CD4-positive, CD25-positive, alpha-beta regulatory T cell (primary cell): ENCODE measurements at places on chromosomes 5 and 9. TPM values are rescaled to one million over a fixed set of nuclear protein-coding genes. Genes with fewer than 3 reads are reported as not detected.

The NPR2 gene
- 1.9 TPM for polyA plus RNA-seq

- H3K27me3 ChIP-seq = no peaks in the 10 kb centered on the region
- no peak for DNase-seq
- peaks cover 4% of the 10 kb centered on the region for H3K4me1 ChIP-seq
- H3K36me3 ChIP-seq = no peaks in the 10 kb centered on the region
- H3K27ac ChIP-seq = no peak overlapping the region
Observed at GRCh38 chr9:95125652-95126051, 191.9 kb downstream of the FANCC start.

GRCh38 chr9:104858846-104859245 is 69.1 kb downstream of the ABCA1 start:
- no peak overlapping the region for H3K27ac ChIP-seq
- no peaks in the 10 kb centered on the region for H3K4me1 ChIP-seq
- H3K36me3 ChIP-seq = no peaks in the 10 kb centered on the region
- no peak for DNase-seq
- H3K27me3 ChIP-seq = no peaks in the 10 kb centered on the region

DNA sequence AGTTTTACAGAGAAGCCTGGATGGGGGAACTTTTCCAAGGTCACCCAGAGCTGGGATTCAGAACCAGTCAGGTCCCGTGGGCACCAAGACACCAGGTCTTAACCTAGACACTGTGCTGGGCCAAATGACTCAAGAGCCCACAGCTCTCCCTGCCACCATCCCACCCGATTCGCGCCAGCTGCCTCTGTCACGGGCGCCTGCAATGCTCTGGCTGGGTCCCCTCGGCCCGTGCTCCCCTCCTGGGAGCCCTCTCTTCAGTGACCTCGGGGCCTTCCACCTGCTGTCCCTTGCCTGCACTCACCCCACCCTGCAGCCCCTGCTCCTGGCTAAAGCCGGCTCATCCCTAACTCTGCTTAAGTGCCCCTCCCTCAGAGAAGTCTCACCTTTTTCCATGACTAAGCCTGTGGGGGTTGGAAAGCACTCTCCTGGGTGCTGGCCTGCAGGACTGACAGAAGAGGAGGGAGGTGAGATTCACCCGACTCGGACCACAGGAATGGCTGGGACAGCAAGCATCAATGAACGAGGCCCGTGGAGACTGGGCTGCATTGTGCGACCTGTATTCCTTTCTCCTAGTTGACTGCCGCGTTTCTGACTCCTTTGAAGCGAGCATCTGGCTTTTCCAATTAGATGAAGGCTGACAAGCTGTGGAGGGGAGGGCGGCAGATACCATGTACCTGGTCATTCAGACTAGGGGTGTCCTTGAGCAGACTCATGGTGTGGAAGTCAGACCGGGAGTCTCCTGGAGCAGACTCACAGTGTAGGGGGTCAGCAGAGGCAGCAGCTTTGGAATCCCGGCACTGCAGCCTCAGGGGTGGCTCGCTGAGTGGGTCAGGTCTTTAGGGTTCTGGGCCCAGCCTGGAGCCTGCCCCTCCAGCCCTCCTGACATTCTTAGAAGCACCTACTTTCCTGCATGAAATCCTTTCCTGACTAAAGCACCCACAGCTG is 5.8 kb upstream of the IL4 start:
- H3K27me3 ChIP-seq = no peaks in the 10 kb centered on the region
- H3K4me3 ChIP-seq = no peak overlapping the region
- DNase-seq = no peak
- H3K27ac ChIP-seq = no peak overlapping the region
- H3K36me3 ChIP-seq = no peaks in the 10 kb centered on the region

GRCh38 chr5:180117000-180117725 is 45.6 kb upstream of the RNF130 start:
- H3K27ac ChIP-seq = no peak overlapping the region
- H3K27me3 ChIP-seq = no peaks in the 10 kb centered on the region
- DNase-seq = no peak
- H3K36me3 ChIP-seq = no peaks in the 10 kb centered on the region
- H3K4me1 ChIP-seq = no peaks in the 10 kb centered on the region

DNA sequence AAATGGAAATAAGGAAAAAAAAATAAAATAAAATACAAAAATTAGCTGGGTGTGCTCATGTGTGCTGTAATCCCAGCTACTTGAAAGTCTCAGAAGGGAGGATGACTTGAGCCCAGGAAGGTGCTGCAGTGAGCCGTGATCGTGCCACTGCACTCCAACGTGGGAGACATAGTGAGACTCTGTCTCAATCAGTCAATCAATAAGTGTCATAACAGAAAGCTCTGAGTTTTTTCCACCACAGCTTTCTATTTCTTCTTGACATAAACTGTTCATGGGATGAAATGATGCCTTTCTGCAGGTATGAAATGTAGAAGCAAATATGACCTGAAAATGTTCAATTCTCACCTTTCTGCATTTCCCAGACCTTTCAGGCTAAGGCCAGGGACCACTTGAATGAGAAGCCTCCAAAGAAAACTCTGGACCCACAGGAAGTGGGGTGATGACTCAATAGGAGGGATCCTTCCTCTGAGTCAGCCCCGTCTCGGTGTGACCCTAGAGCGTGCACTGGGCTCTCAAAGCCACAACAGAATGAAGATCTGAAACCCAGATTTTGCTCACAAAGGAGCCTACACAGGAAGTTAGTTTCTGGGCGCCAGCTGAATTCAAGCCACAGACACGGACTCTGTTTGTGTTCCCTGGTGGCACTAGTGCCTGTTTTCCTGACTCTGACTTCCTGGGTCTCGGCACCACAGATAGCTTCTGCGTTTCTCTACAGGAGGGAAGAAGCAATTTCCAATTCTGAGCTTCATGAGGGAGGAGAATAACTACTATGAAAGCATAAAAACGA is 62.0 kb downstream of the ANKH start:
- H3K27me3 ChIP-seq = no peaks in the 10 kb centered on the region
- H3K36me3 ChIP-seq = peaks cover 6% of the 10 kb centered on the region
- DNase-seq = peak; percentile 67
- H3K27ac ChIP-seq = peak overlapping the region; percentile 72
- peak overlapping the region; percentile 76 for H3K4me3 ChIP-seq

The DDX4 gene
- polyA plus RNA-seq = not detected

- H3K27ac ChIP-seq = no peak overlapping the region
- H3K4me1 ChIP-seq = no peaks in the 10 kb centered on the region
- no peaks in the 10 kb centered on the region for H3K36me3 ChIP-seq
- H3K4me3 ChIP-seq = no peak overlapping the region
- no peaks in the 10 kb centered on the region for H3K27me3 ChIP-seq
- no peak for DNase-seq
Observed at GRCh38 chr5:21125238-21125983, 1137.4 kb upstream of the CDH18 start.

GRCh38 chr9:129185991-129186390 is 7.9 kb upstream of the IER5L start:
- no peak overlapping the region for H3K27ac ChIP-seq
- no peaks in the 10 kb centered on the region for H3K4me1 ChIP-seq
- H3K36me3 ChIP-seq = no peaks in the 10 kb centered on the region
- H3K27me3 ChIP-seq = no peaks in the 10 kb centered on the region
- no peak overlapping the region for H3K4me3 ChIP-seq
- no peak for DNase-seq

The DMRT3 gene
- not detected for polyA plus RNA-seq

The RAD1 gene
- 19.8 TPM for polyA plus RNA-seq

DNA sequence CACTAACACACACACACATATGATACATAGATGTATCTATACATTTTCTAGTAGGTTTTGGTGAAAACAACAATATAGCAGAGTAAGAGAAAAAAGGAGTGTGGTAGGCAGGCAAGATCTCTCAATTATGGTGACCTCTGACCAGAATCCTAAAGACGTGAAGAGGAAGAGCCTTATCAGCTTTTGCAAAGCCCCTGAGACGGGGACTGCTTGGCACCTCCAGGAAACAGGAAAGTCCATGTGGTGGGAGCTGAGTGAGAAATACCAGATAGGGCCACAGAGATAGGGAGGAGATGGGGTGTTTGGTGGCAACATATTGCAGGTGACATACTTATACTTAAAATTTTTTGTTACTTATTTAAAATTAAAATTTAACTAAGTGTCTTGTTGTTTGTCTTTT is 39.9 kb upstream of the CTXN3 start:
- H3K27me3 ChIP-seq = no peaks in the 10 kb centered on the region
- H3K27ac ChIP-seq = no peak overlapping the region
- no peak for DNase-seq
- no peaks in the 10 kb centered on the region for H3K4me1 ChIP-seq

The CDH9 gene
- polyA plus RNA-seq = not detected

- no peak for DNase-seq
- H3K27me3 ChIP-seq = no peaks in the 10 kb centered on the region
- no peak overlapping the region for H3K27ac ChIP-seq
- no peak overlapping the region for H3K4me3 ChIP-seq
Observed at GRCh38 chr9:9973062-9973461, 639.7 kb downstream of the PTPRD start.

DNA sequence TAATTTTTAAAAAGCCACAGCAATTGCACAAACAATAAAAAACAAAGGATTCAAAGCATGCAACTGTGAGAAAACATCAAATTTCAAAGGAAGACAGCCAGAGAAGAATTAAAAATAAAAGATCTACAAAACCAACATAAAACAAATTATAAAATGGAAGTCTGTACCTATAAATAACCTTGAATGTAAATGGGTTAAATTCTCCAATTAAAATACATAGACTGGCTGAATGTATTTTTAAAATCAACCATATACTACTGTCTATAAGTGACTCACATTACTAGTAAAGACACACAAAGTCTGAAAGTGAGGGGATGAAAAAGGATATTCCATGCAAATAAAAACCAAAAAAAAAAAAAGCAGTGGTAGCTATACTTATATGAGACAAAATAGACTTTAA is 33.7 kb downstream of the BTNL8 start:
- peaks cover 5% of the 10 kb centered on the region for H3K36me3 ChIP-seq
- no peak for DNase-seq
- H3K27me3 ChIP-seq = peaks cover 1% of the 10 kb centered on the region
- no peak overlapping the region for H3K27ac ChIP-seq
- H3K4me3 ChIP-seq = no peak overlapping the region
- H3K4me1 ChIP-seq = no peaks in the 10 kb centered on the region

DNA sequence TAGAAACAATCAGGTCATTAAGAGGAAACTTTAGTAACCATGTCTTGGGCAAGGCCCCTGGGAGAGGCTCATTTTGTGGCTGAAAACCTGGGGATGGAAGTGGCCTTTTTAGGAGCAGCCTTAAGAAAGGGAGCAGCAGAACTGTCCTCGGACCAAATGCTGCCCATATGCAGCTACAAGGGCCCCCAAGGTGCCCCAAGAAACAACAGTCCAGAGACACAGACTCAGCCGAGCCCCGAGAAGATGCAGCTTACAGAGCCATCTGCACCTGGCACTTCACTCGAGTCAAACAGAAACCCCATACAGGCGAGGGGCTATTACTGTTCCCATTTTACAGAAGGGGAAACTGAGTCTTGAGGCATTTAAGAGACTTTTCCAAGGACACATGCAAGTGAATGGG is 58.0 kb downstream of the COL23A1 start:
- DNase-seq = no peak
- no peaks in the 10 kb centered on the region for H3K36me3 ChIP-seq
- no peaks in the 10 kb centered on the region for H3K4me1 ChIP-seq
- no peaks in the 10 kb centered on the region for H3K27me3 ChIP-seq

DNA sequence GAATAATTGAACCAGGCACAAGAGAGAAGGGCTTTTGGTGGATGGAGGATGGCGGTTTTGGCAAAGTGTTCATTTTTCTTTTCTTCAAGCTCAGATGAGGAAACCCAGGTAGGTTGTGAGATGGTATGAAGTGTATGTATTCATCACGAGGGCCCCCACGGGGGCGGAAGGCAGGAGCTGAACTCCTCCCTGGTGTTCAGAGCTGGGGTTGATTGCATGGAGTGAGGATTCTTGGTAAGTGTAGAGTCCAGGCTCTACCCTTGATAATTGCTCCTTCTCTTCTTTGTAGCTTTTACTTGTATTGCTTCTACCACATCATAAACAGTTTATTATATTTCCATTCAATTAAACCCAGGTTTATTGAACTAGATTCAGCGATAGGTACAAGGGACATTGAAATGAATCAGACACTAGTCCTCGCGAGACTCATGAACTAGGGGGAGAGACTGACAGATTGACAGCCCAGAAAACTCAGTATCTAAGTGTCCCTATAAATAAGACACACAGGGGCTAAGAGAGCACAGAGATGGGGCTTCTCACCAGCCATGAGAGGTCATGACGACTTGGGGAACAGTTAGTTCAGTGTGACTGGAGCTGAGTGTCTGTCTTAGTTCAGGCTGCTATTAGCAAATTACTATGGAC is 116.7 kb upstream of the KLF4 start:
- no peaks in the 10 kb centered on the region for H3K27me3 ChIP-seq
- no peak overlapping the region for H3K4me3 ChIP-seq
- H3K27ac ChIP-seq = no peak overlapping the region
- H3K36me3 ChIP-seq = no peaks in the 10 kb centered on the region

The PCDHA12 gene
- polyA plus RNA-seq = not detected

The CATSPER3 gene
- polyA plus RNA-seq = 0.34 TPM

- no peaks in the 10 kb centered on the region for H3K27me3 ChIP-seq
- no peak for DNase-seq
- H3K4me1 ChIP-seq = no peaks in the 10 kb centered on the region
Observed at GRCh38 chr9:136044207-136044970, 50.7 kb downstream of the NACC2 start.

- DNase-seq = no peak
- no peaks in the 10 kb centered on the region for H3K27me3 ChIP-seq
- H3K4me3 ChIP-seq = no peak overlapping the region
- H3K4me1 ChIP-seq = no peaks in the 10 kb centered on the region
- no peaks in the 10 kb centered on the region for H3K36me3 ChIP-seq
Observed at GRCh38 chr9:106717686-106718085, 145.3 kb upstream of the ZNF462 start.

The AOPEP gene
- 4.6 TPM for polyA plus RNA-seq

- H3K27me3 ChIP-seq = peaks cover 26% of the 10 kb centered on the region
- H3K4me1 ChIP-seq = peaks cover 7% of the 10 kb centered on the region
- no peak for DNase-seq
- H3K27ac ChIP-seq = no peak overlapping the region
Observed at GRCh38 chr5:73630765-73631164, 4.8 kb downstream of the ARHGEF28 start.

- no peak overlapping the region for H3K4me3 ChIP-seq
- no peak overlapping the region for H3K27ac ChIP-seq
- no peaks in the 10 kb centered on the region for H3K27me3 ChIP-seq
- no peaks in the 10 kb centered on the region for H3K4me1 ChIP-seq
Observed at GRCh38 chr9:108273988-108274387, 581.8 kb downstream of the ACTL7B start.

DNA sequence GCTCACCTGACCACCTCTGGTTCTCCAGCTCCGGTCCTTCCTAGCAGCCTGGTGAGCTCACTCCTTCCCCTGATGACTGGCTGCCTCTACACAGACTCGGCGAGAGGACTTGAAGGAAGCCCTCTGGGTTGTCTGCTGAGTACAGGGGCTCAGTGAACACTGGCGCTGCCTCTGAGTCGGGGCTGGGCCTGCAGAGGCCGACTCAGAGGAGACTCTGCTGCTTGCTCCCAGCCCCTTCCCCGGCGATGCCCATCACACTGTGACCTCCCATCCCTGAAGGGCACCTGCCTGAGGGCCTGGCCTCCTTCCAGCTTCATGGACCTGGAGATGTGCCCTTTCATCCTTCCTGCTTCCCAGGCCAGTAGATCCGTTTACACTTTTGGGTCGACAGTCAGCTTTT is 22.0 kb downstream of the CRB2 start:
- H3K4me3 ChIP-seq = no peak overlapping the region
- H3K27ac ChIP-seq = no peak overlapping the region
- DNase-seq = no peak

GRCh38 chr5:74389531-74390305 is 250.8 kb downstream of the ENC1 start:
- no peak overlapping the region for H3K27ac ChIP-seq
- DNase-seq = no peak
- no peak overlapping the region for H3K4me3 ChIP-seq
- peaks cover 2% of the 10 kb centered on the region for H3K27me3 ChIP-seq
